ENCODE measurements at places on chromosomes 16 and 17.

DNA sequence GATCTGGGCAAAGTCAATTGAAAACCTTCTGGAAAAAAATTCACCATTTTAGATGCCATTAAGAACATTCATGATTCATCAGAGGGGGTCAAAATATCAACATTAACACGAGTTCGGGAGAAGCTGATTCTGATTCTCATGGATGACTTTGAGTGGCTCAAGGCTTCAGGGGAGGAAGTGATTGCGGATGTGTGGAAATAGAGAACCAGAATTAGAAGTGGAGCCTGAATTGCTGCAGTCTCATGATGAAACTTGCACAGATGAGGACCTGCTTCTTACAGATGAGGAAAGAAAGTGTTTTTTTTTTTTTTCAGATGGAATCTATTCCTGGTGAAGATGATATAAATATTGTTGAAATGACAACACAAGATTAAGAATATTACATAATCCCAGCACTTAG, 12.9 kb downstream of the ITGAX start:
- no peak for DNase-seq

- no peak for DNase-seq
Observed at GRCh38 chr16:67746846-67747245, 27.7 kb upstream of the GFOD2 start.

GRCh38 chr17:8380049-8380448, 2.9 kb downstream of the RPL26 start:
- no peak for DNase-seq

DNA sequence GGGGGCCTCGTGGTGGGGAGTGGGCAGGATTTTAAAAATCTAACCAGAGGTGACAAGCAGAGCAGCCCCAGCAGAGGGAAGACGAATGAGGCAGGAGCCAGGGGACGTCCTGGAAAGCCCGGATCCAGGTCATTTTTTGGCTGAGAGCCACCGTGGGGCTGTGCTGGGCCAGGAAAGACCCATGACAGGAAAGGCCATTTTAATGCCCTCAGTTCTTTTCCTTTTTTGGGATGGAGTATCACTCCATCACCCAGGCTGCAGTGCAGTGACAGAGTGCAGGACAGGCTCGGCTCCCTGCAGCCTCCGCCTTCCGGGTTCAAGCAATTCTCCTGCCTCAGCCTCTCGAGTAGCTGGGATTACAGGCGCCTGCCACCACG, 30.5 kb upstream of the JPH3 start:
- no peak for DNase-seq

DNA sequence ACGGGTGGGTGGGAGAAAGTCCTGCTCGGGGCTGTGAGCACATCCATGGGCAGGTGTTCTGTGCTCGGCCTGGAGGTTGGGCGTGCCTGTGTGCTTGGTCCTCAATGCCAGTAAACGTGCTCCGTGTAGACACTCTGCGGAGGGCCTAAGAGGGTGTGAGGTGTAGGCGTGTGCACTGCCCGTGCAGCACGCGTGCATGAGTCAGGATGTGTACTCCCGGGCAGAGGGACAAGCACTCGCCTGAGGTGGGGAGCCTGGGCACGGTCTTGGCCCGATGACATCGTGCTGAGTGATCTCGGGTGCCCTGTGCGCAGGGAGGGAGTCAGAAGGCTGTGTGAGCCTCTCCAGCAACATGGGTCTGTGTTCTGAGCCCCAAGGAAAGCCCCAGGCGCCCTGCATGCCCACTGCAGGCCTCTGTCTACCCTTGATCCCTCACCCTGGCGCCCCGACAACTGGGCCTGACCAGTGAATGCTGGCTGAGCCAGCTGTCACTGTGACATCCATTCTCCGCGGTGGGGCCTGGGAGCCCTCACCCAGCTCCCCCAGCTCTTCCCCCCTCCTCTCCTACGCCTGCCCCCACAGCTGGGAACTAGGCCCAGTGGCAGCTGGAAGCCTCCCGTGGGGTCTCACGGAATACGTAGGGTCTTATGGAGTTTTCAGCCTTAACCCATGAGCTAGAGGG, 23.5 kb upstream of the NXPH3 start:
- no peak for DNase-seq

DNA sequence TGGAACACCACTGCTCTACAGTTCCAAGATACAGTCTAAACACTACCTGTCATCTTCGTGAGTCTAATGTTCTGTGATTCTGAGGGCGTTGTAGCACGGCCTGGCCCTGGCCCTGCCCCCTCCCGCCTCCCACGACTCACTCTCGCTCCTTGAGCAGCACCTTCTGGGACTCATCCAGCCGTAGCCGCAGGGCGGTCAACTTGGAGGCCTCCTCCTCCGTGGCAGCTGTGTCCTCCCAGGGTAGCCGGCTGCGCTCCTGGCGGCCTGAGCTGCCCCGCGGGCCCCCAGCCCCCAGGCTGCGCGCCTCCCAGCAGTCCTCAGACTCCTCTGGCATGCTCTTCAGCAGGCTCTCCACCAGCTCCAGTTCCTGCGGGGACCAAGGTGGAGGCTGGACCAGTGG, 10.6 kb downstream of the CCDC102A start:
- no peak for DNase-seq

DNA sequence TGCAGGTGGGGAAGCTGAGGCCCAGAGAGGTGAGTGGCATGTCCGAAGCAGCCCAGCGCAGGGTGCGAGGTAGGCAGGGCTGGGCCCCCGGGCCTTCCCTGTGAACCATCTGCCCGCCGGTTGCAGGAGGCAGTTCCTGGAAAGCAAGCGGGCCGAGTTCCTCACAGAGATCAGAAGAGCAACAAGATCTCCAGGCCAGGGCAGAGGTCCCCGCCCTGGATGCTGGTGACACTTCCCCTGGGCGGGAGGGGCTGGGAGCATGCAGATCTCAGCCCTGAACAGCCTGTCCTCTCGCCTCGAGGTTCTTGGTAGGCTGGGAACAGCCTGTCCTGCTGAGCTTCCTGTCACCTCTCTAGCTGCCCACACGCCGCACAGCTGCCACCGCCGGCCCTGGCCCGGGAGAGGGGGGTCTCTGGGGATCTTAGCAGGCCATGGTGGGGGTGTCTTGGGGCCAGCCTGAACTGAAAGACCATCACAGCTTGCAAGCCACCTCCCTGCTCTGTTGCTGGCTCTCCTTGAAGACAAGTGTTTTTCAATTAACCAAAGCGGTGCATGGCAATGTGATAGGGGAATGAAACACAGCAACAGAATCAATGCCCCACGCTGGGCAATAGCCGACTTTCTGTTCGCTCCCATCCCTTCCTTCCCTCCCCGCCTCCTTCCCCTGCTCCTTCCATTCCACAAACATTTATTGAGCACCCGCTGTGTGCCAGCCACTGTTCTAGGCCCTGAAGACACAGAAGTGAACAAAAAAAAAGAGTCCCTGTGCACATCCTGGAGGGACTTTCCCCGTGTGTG, 31.7 kb downstream of the SOCS1 start:
- no peak for DNase-seq

GRCh38 chr17:27414271-27414670, 42.0 kb upstream of the KSR1 start:
- no peak for DNase-seq

DNA sequence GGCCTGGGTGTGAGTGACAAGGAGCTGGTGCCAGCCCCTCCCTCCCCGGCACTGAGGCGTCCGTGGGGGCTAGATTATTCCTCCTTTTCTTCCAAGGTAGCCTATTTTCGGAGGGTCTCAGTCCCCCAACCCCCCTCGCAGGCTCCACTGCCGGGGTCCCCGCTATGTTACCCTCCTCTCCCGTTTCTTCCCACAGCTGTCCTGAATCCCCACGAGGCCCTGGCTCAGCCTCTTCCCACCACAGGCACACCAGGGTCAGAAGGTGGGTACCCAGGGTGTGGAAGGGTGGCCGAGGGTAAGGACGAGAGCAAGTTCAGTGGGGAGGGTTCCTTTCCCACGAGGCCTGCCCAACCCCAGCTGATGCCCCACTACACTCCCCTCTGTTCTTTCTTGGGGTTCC, 611 bp downstream of the RAMP2 start:
- DNase-seq, result no peak

DNA sequence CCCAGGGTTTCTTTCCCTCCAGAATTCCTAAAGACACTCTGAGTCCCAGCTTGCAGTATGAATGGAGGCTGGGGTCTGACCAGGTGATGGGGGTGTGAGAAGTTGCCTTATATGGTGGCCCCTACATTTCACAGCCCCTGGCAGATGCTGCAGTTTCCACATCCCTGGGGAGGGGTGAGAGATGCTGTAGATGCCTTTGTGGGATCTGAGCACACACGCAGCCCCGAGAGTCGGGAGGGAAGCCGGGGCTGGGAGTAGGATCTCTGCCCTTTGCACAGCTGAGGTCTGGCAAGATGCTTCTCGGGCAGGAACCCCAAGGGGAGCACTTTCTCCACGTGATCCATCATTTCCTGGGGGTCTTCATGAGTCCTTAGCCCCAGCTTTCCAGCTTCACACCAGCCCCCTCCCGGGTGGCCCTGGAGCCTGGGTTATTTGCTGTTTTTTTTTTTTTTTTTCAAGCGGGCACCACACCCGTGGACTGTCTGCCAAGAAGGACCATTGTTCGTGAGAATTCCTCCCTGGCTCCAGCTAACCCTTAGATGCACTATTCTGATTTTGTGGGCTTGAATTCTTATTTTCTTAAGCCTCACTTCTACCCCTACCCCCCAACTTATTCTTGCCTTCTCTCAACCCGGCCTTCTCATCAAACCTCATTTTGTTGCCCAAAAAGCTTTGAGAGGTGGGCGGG, 50.6 kb downstream of the NTN1 start:
- DNase-seq, result no peak

DNA sequence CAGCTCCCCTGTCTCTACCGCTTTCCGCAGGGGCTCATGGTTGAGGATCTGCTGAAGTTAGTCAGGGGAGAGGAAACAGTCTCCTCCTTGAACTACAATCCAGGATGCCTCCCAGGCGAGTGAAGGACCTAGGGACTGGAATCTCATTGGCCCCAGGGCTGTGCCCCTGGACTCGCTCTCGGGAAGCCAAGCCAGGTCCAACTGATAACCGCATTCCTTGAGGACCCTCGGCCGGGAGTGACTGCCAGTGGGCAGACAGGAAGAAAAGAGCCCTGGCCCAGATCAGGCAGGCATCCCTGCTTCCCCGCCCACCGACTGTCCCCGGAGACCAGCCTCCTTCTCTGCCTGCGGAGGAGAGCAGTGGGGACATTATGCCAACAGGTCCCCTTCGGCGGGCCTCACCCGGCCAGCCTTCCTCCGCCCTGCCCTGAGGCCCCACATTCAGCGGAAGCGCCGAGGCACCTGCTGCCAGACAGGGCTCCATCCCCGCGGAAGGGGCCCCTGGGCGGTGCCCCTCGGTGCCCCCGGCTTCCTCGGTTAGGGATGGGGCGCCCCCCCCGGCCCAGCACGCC, 776 bp downstream of the LRRC75A start:
- no peak for DNase-seq

GRCh38 chr16:87864331-87864989, 4.8 kb downstream of the SLC7A5 start:
- no peak for DNase-seq

DNA sequence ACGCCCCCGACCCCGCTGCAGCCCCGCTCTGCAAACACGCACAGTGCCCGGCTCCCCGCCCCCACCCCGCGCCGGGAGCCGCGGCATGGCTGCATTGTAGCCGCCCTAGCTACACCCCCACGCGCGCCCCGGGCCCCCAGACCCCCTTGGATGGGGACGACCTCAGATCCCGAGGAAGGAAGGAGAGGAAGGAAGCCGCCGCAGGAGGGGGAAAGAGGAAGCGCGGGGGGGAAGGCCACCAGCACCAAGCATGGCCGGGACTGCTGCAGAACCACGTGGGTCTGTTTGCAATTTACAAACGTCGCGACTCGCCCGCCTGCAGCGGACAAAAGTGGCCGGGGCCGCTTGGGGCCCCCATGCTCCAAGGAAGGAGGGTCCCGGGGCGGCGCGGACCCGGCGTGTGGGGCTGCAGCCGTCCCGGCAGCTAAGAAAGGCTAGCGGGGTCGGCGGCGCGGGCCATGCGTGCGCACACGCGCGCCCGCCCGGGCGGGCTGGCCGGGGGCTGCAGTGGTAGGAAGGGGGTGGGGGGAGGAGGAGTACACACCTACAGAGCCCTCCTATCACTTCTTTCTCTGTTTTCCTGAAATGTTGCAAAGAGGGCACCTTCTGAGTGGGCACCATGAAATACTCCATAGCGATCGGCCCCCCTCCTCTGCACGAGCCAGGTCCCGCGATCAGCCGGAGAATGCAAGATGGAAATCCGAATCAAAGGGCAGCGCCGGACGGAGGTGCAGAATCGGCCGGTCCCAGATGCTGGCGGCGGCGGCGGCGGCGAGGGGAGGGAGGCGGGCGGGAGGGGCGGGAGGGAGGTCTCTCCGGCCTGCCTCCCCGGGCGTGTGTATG, 488 bp downstream of the TFAP4 start:
- no peak for DNase-seq

DNA sequence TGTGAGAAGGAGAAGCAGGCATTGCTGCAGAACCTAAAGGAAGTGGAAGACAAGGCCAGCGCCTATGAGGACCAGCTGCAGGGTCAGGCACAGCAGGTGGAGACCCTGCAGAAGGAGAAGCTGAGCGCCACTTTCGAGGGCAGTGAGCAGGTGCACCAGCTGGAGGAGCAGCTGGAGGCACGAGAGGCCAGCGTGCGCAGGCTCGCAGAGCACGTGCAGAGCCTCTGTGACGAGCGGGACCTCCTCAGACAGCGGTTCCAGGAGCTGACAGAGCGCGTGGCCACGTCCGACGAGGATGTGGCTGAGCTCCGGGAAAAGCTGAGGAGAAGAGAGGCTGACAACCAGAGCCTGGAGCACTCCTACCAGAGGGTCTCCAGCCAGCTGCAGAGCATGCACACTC, 41.5 kb downstream of the PLD6 start:
- DNase-seq, result no peak

DNA sequence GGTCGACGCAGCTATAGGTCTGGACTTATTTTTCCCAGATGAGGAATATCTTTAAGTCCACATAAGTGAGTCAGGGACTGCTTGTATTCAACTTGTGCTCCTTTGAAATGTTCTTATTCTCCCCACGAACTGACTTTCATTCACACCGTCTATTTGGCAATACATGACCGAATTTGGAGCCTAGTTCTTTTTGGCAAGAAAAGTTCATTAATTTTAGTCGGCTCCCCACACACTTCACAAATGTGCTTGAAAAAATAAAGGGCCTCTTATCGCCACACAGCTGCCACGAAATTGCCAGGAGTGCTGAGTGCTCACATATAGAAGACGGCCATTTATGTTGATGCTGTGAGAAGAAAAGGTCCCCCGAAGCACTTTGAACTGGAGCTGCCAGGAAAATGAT, 152.6 kb downstream of the PRKCA start:
- no peak for DNase-seq

DNA sequence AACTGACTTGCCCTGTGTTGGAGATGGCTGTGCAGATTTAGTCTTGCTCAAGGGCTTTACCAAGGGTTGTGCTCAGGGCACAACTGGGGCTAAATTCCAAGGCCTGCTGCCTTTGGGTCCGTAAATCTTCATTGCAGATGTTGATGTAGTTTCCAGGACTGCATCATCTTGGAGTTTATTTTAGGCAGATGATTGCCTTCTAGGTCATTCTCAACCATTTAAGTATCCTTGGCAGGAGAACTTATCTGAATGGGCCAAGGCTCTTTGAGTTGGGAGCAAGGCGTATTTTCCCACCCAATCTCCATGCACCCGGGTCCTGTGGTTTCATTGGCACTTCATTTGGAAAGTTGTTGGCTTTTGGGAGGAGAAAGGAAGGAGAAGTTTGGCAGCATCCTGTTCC, 200.3 kb downstream of the MSI2 start:
- DNase-seq, result no peak
